H7 (cell line): ENCODE measurements at places on chromosomes 16 and 17. TPM values are rescaled to one million over a fixed set of nuclear protein-coding genes. Genes with fewer than 3 reads are reported as not detected.

The KCNH6 gene
- total RNA-seq, result 1.5 and 1.6 TPM in 2 replicates

The THOC6 gene
- 69.1 and 81.4 TPM in 2 replicates for total RNA-seq

The NF1 gene
- total RNA-seq, result 11.6 and 12.2 TPM in 2 replicates

The NAA38 gene
- total RNA-seq, result 59.0 and 81.9 TPM in 2 replicates

The MT1G gene
- 20.3 and 38.1 TPM in 2 replicates for total RNA-seq

The TP53 gene
- total RNA-seq, result 97.5 and 99.4 TPM in 2 replicates

The OR3A2 gene
- total RNA-seq, result not detected in 2 replicates

The KRTAP2-1 gene
- total RNA-seq, result not detected in 2 replicates

The ACSM3 gene
- total RNA-seq, result 2.4 and 6.2 TPM in 2 replicates

The NECAB2 gene
- total RNA-seq, result 0.55 and 1.2 TPM in 2 replicates

The C17orf113 gene
- 1.0 and 1.1 TPM in 2 replicates for total RNA-seq

The BAHCC1 gene
- 8.7 and 19.7 TPM in 2 replicates for total RNA-seq

The SLC13A2 gene
- not detected in 2 replicates for total RNA-seq

The MARVELD3 gene
- total RNA-seq, result 3.4 and 3.8 TPM in 2 replicates

The IL34 gene
- total RNA-seq, result 8.5 and 8.8 TPM in 2 replicates

The SGCA gene
- total RNA-seq, result 0.52 and 1.1 TPM in 2 replicates
